ENCODE measurements at places on chromosomes 13 and 19.

GRCh38 chr13:19726611-19727010 is 56.1 kb downstream of the PSPC1 start:
- DNase-seq: no peak

- no peak for DNase-seq
Measured at GRCh38 chr19:18644196-18645034, 7.6 kb downstream of the KLHL26 start.

DNA sequence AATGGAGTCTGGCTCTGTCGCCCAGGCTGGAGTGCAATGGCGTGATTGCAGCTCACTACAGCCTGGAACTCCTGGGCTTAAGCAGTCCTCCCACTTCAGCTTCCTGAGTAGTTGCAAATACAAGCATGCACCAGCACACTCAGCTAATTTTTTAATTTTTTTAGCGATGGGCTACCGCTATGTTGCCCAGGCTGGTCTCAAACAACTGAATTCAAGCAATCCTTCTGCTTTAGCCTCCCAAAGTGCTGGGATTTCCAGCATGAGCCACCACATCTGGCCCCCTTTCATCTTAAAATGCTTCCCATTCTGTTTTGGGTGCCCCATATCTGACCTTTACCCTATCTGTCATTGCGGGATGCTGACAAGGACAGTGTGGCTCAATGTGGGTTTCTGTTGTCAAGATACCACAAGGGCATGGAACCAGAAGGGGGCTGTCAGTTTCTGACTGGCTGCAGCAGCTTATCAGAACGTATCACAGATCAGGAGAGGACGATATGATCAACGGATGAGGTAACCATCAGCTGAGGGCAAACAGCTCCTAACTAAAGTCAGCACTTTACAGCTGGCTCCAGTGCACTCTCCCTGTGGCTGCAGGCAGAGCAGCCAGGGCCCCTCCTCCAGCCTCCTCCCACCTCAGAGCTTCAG is 32.4 kb downstream of the GPR42 start:
- no peak for DNase-seq

DNA sequence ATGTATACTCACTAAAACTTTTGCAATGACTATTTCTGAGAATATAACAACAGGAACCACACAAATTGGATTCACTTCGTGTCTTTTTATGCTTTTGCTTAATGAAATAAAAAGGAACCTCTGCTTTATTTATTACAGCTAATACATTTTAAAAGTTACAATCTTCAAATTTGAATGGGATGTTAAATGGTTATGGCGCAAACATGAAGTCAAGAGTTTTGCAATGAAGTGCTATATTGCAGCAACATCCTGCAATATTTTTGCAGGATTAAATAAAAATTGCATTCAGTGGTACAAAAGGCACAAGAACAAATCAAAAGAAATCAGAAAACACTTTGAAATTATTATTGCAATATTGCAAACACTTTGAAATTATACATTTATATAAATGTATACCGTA is 1519.0 kb upstream of the MIR17HG start:
- DNase-seq: no peak

DNA sequence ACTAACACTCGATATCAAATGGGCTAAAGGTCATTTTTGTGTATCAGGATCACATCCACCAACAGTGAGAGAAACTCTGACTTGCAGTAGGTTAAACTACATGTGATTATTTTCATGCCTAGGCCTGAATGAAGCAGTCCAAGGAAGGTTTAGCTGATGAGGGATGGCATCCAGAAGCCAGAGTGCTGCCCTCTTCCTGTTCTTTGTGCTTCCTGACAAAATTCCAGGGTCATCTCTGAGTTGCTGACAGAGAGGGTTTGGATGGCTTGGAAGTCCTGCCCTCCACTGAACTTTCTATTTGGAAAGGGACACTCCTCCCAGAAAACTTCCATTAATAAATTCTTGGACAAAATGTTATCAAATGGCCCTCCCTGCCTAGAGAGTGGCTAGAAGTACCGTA is 728.3 kb upstream of the SLC10A2 start:
- no peak for DNase-seq

- no peak for DNase-seq
Measured at GRCh38 chr19:8210421-8211101, 1.4 kb downstream of the CERS4 start.

DNA sequence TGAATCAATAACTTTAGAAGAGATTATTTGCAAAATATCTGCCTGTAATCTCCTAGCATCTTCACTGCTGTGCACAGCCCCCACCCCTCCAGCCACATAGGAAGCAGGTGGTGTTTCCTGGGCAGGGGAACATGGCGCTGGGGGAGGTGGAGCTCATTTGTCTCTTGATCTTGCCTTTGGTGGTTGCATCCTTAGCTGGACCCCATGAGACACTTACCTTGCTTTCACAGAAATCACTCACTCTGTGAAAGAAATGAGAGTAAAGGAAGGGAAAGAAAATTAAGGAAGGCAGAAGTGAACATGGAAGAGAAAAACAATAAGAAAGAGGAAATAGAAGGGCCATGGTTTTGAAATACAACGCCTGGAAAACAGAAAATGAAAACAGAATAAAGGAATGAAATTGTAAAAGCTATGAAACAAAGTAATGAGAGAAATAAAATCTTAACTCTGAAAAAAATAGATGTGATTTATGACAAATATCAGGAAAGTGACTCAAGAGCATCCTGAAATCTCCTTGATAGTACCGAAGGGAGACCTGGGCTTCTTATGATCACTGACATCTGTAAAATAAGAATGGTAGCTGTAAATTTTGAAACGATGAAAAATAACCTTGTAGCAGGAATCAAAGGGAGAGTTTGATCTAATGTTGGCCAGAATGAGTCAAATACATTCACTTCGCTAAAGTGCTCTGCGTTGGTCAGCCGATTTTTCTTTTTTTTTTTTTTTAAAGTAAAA is 17.2 kb upstream of the RNASEH2B start:
- no peak for DNase-seq

DNA sequence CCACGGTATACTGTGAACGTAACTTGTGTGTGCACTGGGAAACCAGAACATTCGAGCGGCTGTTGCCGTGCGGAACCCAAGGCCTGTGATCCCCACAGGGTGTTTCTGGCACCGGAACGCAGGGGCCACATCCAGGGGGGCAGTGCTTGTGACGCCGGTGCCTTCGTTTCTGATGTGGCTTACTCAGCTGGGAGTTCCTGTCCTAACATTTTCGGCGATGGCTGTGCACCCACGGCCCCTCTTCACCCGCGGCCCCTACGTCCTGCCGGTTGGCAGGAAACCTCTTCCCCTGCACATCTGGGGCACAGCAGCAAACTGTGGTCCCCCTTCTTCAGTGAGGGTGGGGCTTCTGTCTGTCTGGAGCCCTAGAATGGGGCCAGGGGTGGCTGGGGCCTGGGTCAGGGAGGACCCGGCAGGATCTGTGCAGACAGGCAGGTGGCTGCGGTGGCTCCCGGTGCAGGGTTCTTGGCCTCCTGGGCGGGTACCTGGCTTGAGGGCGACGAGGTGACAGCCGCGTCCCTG is 26.2 kb downstream of the CSNK1G2 start:
- no peak for DNase-seq

DNA sequence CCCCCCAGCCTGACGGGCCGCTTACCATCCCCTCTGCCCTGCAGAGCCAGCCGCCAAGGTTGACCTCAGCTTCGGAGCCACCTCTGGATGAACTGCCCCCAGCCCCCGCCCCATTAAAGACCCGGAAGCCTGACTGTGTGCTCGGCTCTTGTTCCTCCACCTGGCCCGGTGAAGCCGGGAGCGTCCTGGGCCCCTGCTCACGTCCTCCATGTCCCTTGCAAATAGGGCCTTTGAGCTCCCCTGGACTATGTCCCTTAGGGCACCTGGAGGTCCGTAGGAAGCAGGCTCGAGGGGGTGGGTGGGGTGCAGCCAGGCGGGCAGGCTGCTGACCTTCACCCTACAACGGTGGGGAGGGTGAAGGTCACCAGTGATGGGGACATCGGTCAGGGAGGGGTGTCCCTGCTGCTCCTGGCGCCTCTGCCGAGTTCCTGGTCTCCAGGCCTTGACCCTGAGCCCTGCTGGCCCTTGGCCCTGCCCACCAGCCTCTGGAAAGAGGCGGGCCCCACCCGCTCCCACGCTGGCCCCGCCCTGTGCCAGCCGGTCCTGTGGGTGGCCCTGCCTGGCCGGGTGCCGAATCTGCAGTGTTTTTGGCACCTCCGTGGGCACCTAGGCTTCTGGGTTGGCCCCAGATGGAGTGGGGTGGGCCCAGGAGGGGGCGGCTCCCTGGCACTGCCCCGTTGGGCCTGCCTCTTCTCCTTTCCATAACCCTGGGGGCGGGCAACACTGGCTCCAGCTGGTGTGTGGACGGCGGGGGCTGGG is 3.3 kb downstream of the ATP5F1D start:
- no peak for DNase-seq

GRCh38 chr19:10222201-10222890 is 8.8 kb downstream of the S1PR2 start:
- DNase-seq: no peak

DNA sequence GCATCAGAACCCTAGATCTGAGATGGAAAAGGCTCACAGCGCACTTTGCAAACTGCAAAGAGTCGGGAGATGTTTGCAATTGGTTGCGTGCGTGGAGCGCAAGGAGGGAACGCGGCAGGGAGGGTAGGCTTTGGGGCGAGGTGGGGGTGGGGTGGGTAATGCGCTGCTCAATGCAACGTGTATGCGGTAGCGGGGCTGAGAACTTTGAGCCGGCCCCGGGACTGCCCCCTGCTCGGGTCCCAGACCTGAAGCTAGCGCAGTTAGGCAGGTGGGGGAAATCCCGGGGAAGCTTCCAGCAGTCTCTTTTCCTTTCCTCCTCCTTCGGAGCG is 971 bp downstream of the FOSB start:
- no peak for DNase-seq

GRCh38 chr13:42812316-42812715 is 30.9 kb downstream of the FAM216B start:
- no peak for DNase-seq

- no peak for DNase-seq
Measured at GRCh38 chr13:98539666-98540065, 37.2 kb downstream of the STK24 start.

DNA sequence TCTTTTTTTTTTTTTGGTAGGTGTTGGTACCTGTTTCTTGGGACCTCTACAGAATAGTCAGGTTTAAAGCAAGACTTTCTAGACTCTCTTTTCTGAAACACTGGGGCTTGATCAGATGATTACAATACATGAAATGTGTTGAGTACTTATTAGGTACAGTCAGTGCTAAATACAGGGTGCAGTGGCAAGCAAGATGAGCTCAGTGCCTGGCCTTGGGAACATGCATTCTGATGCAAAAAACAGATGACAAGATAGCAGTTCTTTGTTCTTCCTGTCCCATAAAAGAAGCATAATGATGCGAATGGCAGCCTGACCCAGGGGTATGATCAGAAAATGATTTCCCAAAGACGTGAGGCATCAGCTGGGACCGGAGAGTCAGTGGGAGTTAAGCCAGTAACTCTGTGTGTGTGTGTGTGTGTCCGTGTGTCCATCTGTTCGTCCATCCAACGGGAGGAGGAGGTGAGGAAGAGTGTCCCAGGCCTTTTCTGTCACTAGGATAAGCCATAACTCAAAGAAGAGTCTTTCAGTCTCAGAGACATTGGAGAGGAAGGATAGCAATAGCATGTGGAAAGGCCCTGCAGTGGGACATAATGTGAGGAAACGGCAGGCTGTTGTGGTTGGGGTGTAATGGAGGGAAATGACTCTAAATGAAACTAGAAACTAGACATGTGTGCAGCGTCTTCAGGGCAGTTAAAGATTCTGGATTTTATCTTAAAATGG is 32.2 kb downstream of the SLAIN1 start:
- DNase-seq: no peak

- no peak for DNase-seq
Measured at GRCh38 chr13:101455863-101456262, 3.4 kb downstream of the ITGBL1 start.

DNA sequence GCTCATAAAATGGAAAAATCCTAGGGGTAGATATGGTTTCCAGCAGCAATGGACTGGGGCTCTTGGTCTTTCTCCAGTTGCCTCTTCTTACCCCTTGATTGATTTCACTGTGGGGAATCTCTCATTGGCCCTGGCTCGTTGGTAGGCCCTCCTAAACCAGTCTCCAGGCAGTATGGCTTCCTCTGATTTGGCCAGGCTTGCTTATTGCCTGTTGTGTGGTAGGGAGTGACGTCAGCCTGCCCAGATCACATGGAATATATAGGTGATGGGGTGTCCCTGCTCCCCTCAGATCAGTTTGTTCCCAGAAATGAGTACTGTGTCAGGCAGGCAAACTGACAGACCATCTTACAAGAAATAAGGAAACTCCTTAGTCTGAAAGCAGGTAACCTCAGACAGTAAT is 5.7 kb upstream of the SELENOV start:
- DNase-seq: no peak

DNA sequence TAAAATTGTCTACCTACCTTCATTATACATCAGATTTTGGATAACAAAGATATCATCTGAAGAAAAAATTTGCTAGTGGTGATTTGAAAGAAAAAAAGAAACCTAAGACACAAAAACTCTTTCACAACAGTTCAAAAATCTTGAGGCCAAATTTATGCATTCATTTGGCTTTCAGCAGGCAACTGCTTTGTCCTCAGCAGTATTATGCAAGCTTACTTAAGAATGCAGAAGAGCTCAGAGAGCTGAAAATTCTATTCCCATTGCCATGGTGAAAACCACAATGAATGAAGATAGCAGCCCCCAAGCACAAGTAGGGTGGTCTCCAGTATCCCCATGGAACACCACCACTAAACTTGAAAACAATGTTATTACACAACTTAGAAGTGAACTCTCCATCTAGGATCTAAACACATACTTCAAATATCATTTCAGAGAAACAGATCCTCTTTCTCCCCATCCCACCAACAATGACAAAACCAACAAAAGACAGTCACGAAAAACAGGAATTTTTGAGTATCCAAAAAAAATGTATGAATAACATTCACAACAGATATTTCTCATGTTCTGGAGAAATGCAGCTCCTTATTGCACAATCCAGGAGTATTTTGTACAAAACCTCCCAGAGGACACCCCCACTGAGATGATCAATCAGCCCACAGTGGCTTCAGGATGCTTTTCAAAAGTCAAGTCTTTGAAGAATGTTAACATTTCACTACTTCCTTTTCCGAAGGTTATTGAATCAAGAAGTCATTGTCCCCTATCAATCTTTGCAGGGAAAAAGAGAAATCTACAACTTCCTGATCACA is 192.7 kb downstream of the LHFPL6 start:
- no peak for DNase-seq

DNA sequence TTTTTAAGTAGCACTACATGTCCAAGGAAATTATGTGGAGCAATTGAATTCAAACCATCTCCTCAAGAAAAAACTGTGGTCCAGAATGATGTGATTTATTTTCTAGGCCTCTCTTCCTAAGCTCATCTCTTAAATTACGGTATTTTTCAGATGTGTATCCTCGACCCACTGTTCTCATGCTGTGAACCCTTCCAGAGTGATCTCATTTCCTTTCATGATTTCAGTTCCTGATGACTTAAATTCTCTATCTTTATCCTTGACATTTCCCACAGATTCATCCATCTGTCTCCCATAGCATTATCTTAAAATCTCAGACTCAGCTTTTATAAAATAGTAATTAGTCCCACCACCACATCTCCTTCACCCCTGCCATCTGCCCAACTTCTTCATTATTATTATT is 117.6 kb upstream of the SPRY2 start:
- no peak for DNase-seq

- peak; percentile 53 for DNase-seq
Measured at GRCh38 chr19:1855040-1855827, 7.0 kb upstream of the REXO1 start.
